ENCODE measurements at places on chromosomes 6 and 20. TPM values are rescaled to one million over a fixed set of nuclear protein-coding genes. Genes with fewer than 3 reads are reported as not detected.

The SLC17A3 gene
- total RNA-seq = 0.23 TPM

- DNase-seq = no peak
- no peak overlapping the region for H3K27ac ChIP-seq
Measured at GRCh38 chr6:11188161-11188915, 44.1 kb downstream of the NEDD9 start.

The TXNDC5 gene
- total RNA-seq = 110 TPM

The DHX16 gene
- total RNA-seq = 38.5 TPM

- no peak overlapping the region for H3K4me3 ChIP-seq
- peak overlapping the region; percentile 49 for H3K27ac ChIP-seq
- H3K36me3 ChIP-seq = no peaks in the 10 kb centered on the region
- H3K4me1 ChIP-seq = peaks cover 67% of the 10 kb centered on the region
- no peak for DNase-seq
Measured at GRCh38 chr6:142845143-142845571, 99.8 kb downstream of the HIVEP2 start.

DNA sequence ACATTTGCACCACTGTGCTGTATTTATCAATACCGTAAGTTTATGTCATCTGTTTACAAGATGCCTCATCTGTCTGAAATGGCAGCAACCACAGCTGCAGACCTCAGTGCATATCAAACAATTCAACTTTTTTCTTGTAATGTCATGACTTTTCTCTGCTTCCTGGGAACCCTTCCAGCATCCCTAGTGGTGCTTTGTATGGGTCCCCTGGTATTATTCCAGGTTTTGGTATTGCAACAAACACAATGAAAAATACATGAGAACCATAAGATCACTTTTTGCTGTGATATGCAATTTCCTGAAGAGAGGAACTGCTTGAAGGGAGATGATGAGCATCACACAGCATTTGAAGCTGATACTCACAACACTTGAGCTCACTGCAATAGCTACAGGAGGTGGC lies 12.0 kb upstream of the TXNDC5 start:
- H3K36me3 ChIP-seq = peaks cover 5% of the 10 kb centered on the region
- H3K4me3 ChIP-seq = no peak overlapping the region
- no peak overlapping the region for H3K27ac ChIP-seq
- no peaks in the 10 kb centered on the region for H3K27me3 ChIP-seq

GRCh38 chr6:74167976-74168375 lies 472.0 kb downstream of the CD109 start:
- H3K4me3 ChIP-seq = no peak overlapping the region
- no peak for DNase-seq
- H3K27me3 ChIP-seq = no peaks in the 10 kb centered on the region
- no peak overlapping the region for H3K27ac ChIP-seq
- H3K4me1 ChIP-seq = no peaks in the 10 kb centered on the region

The NCOA7 gene
- total RNA-seq = 26.2 TPM

- peaks cover 1% of the 10 kb centered on the region for H3K27me3 ChIP-seq
- H3K4me3 ChIP-seq = no peak overlapping the region
- peaks cover 6% of the 10 kb centered on the region for H3K4me1 ChIP-seq
- DNase-seq = no peak
Measured at GRCh38 chr6:42251911-42252637, 34.4 kb upstream of the MRPS10 start.

- H3K36me3 ChIP-seq = peaks cover 18% of the 10 kb centered on the region
- no peak for DNase-seq
- H3K4me1 ChIP-seq = peaks cover 67% of the 10 kb centered on the region
- H3K4me3 ChIP-seq = no peak overlapping the region
Measured at GRCh38 chr6:13413900-13414555, 73.4 kb downstream of the GFOD1 start.

- no peaks in the 10 kb centered on the region for H3K36me3 ChIP-seq
- H3K4me1 ChIP-seq = peaks cover 30% of the 10 kb centered on the region
- H3K4me3 ChIP-seq = no peak overlapping the region
- no peak overlapping the region for H3K27ac ChIP-seq
Measured at GRCh38 chr6:15365273-15365687, 119.4 kb downstream of the JARID2 start.

DNA sequence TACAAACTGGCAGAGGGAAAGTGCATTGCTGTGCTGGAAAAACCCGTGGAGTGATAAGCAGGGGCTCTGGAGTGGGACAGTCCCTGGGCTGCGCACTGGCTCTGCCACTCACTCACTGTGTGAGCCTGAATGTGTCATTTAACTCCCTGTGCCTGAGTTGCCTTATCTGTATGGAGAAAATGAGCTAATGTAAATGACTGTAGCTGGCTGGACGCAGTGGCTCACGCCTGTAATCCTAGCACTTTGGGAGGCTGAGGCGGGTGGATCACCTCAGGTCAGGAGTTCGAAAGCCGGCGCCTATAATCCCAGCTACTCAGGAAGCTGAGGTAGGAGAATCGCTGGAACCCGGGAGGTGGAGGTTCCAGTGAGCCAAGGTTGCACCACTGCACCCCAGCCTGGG lies 18.4 kb upstream of the RPN2 start:
- no peaks in the 10 kb centered on the region for H3K4me1 ChIP-seq
- H3K36me3 ChIP-seq = no peaks in the 10 kb centered on the region
- H3K27me3 ChIP-seq = no peaks in the 10 kb centered on the region
- no peak overlapping the region for H3K4me3 ChIP-seq
- H3K27ac ChIP-seq = no peak overlapping the region
- DNase-seq = no peak

DNA sequence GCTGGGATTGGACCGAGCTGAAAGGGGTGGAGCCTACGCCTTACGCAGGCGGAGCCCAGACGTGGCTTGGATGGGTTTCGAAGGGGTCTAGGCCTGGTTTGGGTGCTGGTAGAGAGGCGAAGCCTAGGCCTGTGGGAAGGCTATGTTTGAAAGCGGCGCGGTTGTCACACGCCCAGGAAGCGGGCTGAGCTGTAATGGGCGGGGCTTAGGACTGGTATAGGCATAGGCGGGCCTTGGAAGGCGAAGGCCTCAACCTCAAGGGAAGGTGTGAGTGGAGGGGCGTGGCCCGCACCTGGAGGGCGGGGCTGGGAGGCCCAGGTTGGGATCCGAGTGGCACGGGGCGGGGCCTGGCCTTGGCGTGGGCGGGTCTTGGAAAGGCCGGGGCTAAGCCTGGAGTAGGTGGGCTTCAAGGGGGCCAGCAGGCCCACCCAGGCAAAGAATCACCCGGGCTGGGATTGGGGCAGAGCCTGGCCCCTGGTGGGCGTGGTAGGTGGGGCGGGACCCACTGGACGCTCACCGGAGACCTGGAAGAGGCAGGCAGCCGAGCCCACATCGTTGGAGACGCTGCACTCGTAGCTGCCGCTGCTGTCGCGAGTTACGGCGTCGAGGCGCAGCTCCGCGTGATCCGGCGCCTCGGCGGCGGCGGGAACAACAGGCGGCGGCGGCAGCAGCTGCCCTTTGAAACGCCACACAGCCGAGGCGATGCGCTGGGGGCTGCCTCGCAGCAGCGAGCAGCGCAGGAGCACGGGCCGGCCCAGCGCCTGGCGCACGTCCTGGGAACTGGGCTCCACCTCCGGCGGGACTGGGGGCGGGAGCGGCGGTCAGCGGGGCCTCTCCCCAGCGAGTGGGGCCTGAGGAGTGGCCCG lies 49.0 kb downstream of the MDGA1 start:
- no peak for DNase-seq
- H3K27me3 ChIP-seq = peaks cover 14% of the 10 kb centered on the region
- peaks cover 15% of the 10 kb centered on the region for H3K4me1 ChIP-seq
- no peak overlapping the region for H3K4me3 ChIP-seq

- H3K4me3 ChIP-seq = no peak overlapping the region
- no peaks in the 10 kb centered on the region for H3K36me3 ChIP-seq
- no peaks in the 10 kb centered on the region for H3K4me1 ChIP-seq
- no peak for DNase-seq
- H3K27ac ChIP-seq = no peak overlapping the region
Measured at GRCh38 chr20:48056218-48056617, 270.9 kb upstream of the SULF2 start.

- DNase-seq = no peak
- H3K4me1 ChIP-seq = peaks cover 56% of the 10 kb centered on the region
- peak overlapping the region; percentile 9 for H3K27ac ChIP-seq
- H3K27me3 ChIP-seq = peaks cover 16% of the 10 kb centered on the region
- peaks cover 43% of the 10 kb centered on the region for H3K36me3 ChIP-seq
- H3K4me3 ChIP-seq = no peak overlapping the region
Measured at GRCh38 chr6:13377054-13377758, 48.9 kb upstream of the TBC1D7 start.

GRCh38 chr6:170271771-170272314 lies 19.0 kb downstream of the DLL1 start:
- H3K4me1 ChIP-seq = peaks cover 22% of the 10 kb centered on the region
- peaks cover 12% of the 10 kb centered on the region for H3K27me3 ChIP-seq
- DNase-seq = no peak
- no peak overlapping the region for H3K27ac ChIP-seq

GRCh38 chr6:88502391-88502790 lies 336.2 kb upstream of the CNR1 start:
- no peaks in the 10 kb centered on the region for H3K36me3 ChIP-seq
- DNase-seq = no peak
- no peaks in the 10 kb centered on the region for H3K27me3 ChIP-seq
- no peak overlapping the region for H3K27ac ChIP-seq
- no peak overlapping the region for H3K4me3 ChIP-seq

GRCh38 chr20:40892642-40893041 lies 136.0 kb upstream of the TOP1 start:
- no peak for DNase-seq
- no peaks in the 10 kb centered on the region for H3K4me1 ChIP-seq
- H3K36me3 ChIP-seq = no peaks in the 10 kb centered on the region
- no peak overlapping the region for H3K27ac ChIP-seq
- H3K4me3 ChIP-seq = no peak overlapping the region

The TAB2 gene
- 105 TPM for total RNA-seq

The VWA7 gene
- total RNA-seq = 0.74 TPM

- no peak overlapping the region for H3K4me3 ChIP-seq
- H3K27ac ChIP-seq = no peak overlapping the region
- peaks cover 38% of the 10 kb centered on the region for H3K4me1 ChIP-seq
- no peaks in the 10 kb centered on the region for H3K36me3 ChIP-seq
Measured at GRCh38 chr20:53943522-53944291, 126.7 kb downstream of the BCAS1 start.

GRCh38 chr6:139154881-139155547 lies 20.1 kb downstream of the HECA start:
- H3K27ac ChIP-seq = no peak overlapping the region
- no peaks in the 10 kb centered on the region for H3K4me1 ChIP-seq

DNA sequence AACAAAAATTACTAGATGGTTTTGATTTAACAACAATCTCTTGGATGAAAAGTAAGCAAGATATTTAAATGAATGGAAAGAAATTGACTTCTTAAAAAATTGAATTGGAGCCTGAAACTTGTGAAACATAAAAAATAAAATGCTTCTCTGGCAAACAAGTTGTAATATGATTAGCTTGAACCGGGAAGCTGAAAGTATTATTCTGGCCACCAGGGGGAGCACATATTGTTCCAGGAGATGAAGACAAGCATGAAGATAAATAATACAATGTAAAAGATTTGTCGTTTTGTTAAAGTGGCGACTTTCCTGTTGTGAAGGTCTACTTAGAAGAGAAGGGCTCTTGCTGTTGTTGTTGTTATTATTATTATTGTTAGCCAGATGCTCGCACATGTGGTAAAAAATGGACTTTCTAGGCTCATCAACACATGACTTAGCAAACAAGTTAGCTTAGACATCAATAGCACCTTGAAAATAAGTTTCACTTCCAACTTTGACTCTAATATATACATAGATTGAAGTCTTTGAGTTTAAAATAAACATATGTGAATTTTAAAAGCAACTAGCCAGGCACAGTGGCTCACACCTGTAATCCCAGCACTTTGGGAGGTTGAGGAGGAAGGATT lies 14.2 kb downstream of the PAX1 start:
- no peak overlapping the region for H3K4me3 ChIP-seq
- no peak overlapping the region for H3K27ac ChIP-seq
- peak; percentile 79 for DNase-seq
- H3K36me3 ChIP-seq = no peaks in the 10 kb centered on the region
- peaks cover 8% of the 10 kb centered on the region for H3K27me3 ChIP-seq

The KHDC1L gene
- not detected for total RNA-seq

GRCh38 chr6:48067148-48067712 lies 43.8 kb downstream of the PTCHD4 start:
- H3K36me3 ChIP-seq = peaks cover 25% of the 10 kb centered on the region
- no peak overlapping the region for H3K4me3 ChIP-seq
- H3K27me3 ChIP-seq = peaks cover 4% of the 10 kb centered on the region
- peaks cover 24% of the 10 kb centered on the region for H3K4me1 ChIP-seq

GRCh38 chr20:49028684-49029083 lies 17.4 kb upstream of the CSE1L start:
- no peak overlapping the region for H3K27ac ChIP-seq
- H3K27me3 ChIP-seq = no peaks in the 10 kb centered on the region
- DNase-seq = no peak
- no peak overlapping the region for H3K4me3 ChIP-seq
- peaks cover 25% of the 10 kb centered on the region for H3K36me3 ChIP-seq
